ENCODE measurements at places on chromosomes 11 and 22.

DNA sequence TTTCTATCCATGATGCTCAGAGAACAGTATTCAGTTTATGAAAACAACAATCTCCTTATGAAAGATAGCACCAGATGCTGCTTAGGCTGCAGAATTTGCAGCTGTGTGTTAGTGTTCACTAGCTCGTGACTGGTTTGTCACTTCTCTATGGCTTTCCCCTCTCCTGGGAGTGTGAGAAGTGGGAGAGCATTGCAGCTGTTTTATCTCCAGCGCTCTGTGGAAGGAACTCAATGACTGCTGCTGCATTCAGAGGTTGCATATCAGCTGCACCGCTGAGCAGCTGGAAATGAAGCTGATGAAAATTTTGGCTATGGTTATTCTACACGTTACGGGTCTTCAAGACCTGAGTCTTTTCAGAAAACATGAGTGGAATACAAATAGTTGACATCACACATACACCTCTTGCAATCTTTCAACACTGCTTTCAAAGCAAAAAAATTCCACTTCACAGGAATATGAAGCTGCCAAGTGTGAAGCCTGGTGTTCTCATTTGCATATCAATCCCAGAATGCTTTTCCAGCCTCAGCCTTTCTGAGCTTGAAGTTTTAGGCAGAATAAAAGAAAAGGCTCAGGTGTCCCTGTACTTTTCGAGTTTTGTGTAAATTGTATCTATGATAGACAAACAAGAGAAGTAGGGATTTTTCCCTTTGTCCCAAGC lies 149.3 kb upstream of the DDI1 start:
- no peak for DNase-seq

GRCh38 chr11:122139595-122139866 lies 23.5 kb upstream of the BLID start:
- DNase-seq: no peak

DNA sequence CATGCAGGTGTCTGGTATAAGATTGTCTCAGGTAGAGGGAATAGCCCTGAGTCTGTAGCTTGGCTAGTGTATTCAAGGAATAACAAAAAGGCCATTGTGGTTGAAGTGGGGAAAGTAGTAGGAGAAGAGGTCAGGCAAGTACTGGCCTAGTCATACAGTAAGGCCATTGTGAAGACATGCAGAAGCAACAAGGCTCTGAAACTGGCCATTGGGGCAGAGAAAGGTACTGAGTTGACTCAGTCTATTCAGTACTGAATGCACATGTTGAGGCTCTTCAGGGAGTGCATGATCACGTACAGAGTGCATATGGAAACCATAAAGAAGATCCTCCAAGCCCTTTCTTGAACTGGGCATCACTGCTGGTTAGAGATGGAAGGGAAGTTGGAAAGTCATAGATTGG lies 477.6 kb downstream of the SOX6 start:
- DNase-seq: no peak

GRCh38 chr11:5088556-5088955 lies 19.2 kb downstream of the OR52E1 start:
- no peak for DNase-seq

DNA sequence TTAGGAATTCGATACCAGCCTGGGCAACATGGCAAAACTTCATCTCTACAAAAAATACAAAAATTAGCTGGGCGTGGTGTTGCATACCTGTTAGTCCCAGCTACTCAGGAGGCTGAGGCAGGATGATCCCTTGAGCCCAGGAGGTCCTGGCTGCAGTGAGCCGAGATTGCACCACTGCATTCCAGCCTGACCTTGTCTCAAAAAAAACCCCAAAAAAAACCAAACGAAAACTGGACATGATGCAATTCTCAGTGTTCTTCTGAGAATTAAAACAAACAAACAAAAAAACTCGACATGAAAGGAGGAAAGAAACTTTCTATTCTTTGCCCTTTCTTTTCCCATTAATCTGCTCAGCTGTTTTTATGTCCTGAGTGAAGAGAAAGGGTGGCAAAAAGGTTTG lies 7.4 kb downstream of the MED17 start:
- DNase-seq: no peak

DNA sequence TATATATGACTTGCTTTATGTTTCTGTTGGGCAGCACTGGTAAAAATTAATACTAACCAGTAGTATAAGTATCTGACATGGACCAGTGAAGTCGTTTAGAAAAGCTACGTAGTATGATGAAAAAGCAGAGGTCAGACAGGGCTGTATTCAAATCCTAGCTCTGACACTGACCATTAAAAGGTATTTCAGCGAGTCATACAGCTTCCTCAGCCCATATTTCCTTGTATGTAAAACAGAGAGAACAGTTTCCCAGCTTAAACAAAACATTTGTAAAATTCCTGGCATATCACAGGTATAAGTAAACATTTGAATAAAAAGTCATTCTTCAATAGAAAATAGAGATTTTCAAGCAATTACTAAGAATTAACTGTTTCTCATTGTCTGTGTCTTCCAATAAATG lies 4.2 kb downstream of the NOX4 start:
- DNase-seq: peak; percentile 9

DNA sequence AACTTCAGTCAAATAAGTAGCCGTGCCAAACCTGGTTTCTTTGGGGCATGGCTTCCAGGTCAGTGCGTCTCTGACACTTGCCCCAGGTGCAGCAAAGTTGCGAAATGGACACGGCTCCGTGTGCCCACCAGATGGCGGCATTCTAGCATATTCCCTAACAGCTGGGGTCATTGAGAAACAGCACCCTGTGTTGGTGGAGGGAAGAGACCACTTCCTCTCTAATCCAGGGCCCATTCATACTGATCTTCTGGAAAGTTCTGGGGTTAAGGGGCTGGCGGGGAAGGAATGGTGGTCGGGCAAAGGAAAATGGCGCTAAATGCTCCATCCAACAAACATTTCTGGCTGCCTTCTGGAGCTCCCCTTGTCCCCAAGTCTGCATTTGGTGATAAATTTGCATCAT lies 141.2 kb upstream of the TIMP3 start:
- peak; percentile 13 for DNase-seq

- DNase-seq: no peak
Observed at GRCh38 chr11:44506375-44507016, 59.0 kb upstream of the CD82 start.

- DNase-seq: no peak
Observed at GRCh38 chr22:26463101-26463661, 20.4 kb downstream of the HPS4 start.

GRCh38 chr11:9639985-9640384 lies 23.9 kb upstream of the SWAP70 start:
- no peak for DNase-seq

DNA sequence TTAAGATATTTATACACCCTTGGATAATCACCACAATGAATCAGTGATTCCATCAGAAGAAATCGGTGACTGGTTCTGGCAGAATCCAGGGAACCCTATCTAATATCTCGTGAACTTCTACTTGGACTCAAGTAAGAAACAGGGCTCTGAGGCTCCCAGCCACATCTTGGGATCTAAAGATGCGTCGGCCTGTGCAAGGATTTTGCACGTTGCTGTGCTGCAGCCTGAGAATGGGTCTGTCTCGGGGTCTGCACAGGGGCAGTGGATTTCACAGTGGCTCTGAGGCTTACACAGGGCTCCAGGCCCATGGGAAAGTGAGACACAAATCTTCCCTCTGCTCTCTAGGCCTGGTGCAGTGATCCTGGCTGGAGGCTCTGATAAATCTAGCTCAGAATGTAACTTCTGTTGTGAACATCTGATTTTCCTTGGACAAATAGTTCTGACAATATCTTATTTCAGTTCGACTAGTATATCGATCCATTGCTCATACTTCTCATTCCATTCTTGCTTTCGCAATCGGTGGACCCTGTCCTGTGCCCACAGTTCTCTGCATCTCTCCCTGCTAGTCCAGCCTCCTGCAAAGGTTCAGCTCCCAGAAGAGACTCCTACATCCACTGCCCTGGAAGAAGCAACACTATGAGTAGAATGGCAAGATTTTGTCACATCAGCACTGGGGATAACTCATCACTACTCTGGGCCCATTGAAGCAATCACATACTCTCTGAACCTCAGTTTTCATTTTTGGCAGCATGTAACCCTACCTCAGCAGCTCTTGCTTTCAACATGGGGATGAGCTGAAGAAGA lies 105.5 kb upstream of the TOP3B start:
- DNase-seq: no peak

- DNase-seq: peak; percentile 47
Observed at GRCh38 chr11:47186076-47186699, at the start of gene PACSIN3. PACSIN3 (minus strand) TSS chr11:47186434; CDS start chr11:47182727, 3,707 bp downstream.

DNA sequence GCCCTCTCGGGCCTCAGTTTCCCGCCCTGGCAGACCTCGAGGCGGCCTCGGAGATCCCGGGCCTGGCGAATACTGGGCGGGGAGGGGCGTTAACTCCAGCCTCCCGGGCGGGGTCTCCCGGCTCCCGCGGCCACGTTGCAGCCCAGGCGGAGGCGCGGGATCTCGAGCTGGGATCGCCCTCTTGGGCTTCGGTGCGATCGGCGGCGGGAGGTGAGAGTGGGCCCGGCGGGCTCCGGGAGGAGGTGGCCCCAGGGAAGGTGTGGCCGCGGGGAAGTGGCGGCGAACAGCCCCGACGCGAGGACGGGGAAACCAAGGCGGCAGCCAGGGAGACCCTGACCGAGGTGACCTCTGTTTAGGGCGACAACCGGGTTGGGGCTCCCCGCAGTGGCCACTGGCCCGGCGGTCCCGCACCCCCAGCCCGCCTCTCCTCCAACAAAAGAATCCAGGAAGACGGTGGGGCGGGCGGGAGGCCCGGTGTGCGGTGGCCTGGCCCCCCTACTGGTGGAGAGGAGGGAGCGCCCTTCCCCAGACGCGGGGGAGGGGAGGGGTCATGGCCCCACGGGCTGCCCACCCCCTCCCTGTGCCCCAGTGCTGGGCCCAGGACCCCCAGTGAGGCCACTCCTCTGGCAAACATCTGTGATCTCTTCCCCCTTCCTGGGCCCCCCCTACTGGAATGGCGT lies at the start of gene PHETA2:
PHETA2 (plus strand) TSS at position 117 of the 680 bp plus-strand sequence. CDS start 3,046 bp downstream, outside the sequence.
- no peak for DNase-seq

- no peak for DNase-seq
Observed at GRCh38 chr11:125494974-125495725, 915 bp downstream of the FEZ1 start.

Data from SW 1271 (cell line).